Endothelial cell (in vitro differentiated cells): ENCODE measurements at places on chromosomes 12 and 14. TPM values are rescaled to one million over a fixed set of nuclear protein-coding genes. Genes with fewer than 3 reads are reported as not detected.
A peak's percentile ranks its signal among the peaks of the same experiment; 100 is the strongest.

DNA sequence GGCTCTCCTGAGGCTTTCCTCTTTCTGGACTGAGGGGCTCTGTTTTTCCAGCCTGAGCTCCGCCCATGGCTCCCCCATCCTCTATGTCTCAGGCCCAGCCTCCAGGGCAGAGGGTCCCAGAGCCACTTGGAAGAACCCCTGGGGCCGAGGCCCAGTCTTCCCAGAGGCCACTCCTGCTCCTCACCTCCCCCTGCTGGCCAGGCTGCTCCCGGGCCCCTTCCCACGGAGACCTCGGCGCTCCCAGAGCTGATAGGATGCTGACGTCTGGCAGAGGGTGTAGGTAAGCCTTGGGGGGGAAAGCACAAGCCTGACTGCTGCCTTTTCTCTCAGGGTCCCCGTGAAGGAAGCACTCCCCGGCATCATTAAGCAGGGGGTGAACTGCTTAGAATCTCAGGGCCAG is 51.4 kb downstream of the ERH start:
- peak; percentile 81 for DNase-seq

DNA sequence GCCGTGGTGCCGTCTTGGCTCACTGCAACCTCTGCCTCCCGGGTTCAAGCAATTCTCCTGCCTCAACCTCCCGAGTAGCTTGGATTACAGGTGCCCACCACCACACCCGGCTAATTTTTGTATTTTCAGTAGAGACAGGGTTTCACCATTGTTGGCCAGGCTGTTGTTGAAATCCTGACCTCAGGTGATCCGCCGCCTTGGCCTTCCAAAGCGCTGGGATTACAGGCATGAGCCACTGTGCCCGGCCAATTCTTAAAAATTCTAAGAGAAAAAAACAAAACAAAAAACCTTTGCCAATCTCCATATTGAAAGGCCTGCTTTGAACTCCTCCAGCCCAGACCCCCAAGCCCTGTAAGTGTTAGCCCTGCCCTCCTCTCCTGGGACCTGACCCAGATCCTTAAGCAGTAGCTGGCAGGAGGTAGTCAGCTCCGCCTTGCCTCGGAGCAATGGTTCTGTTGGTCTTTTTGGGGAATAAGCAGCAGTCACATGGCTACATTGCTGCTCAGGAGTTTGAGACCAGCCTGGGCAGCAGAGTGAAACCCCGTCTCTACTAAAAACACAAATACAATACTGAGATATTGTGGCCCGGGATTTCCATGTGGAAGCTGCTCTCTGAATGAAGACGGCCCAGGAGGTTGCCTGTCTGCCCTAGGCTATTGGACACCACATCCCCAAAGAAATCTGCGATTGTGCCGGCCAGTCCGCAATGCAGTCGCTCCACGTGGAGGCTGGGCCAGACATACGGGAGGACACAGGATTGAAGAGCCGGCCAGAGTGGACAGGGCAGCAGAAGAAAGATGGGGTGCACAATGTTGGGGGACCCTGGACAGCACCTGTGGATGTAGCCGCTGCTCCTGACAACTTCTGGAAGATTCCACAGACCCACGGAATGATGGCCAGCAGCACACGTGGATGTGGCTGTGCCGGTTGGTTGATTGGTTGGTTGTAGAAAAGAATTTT is 28.8 kb upstream of the BEGAIN start:
- no peak for DNase-seq

- no peak for DNase-seq
Observed at GRCh38 chr12:49537752-49538509, 899 bp upstream of the KCNH3 start.

GRCh38 chr12:131137009-131137835 is 183.5 kb downstream of the ADGRD1 start:
- DNase-seq, result no peak

DNA sequence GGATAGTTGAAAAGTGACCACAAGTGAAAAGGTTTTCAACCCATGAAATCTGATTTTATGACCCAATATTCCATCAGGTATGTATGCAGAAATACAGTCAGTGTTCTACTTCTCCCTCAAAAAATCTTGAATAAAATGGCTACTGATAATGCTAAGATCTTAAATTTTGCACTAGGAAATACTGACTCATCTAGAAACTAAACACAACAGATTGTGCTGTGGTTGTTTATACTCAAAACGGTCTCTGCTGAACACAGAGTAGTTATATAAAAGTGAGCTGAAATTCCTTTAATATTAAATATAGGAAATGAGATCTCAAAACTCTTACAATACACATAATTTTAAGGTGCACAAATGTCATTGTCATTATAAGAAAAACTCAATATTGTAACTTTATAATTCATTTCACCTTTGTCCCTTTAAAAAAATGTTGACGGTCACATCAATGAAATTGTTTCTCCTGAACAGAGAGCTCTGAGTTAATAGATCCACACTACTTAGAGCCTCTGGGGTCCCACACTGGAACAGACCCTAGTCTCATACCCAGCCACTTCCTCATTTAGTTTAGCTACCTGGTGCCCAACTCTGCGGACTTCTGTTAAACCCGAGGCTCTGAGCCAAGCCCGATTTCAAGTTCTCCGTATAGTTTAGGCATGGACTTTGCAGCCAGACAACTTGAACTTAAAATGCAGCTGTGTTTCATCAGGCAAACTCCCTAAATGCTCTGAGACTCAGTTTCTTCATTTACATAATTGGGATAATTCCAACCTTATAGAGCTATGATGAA is 9.3 kb downstream of the COCH start:
- DNase-seq, result no peak

GRCh38 chr12:124776125-124776513 is 87.5 kb downstream of the SCARB1 start:
- no peak for DNase-seq

DNA sequence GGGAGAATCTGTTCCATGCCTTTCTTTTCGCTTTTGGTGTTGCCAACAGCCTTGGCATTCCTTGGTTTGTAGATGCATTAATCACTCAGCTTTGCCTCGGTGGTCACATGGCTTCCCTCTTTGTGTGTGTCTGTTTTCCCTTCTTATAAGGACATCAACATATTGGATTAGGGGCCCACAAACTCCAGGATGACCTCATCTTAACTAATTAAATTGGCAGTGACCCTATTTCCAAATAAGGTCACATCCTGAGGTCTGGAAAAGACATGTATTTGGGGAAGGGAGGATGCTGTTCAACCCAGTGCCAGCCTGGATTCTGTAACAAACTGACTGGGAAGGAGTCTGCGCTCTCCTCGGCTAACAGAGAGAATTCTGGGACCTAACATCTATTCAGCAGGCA is 365.7 kb upstream of the FKBP4 start:
- DNase-seq, result no peak

UNC79 gene
- total RNA-seq, result 0.69 TPM
